Dermis lymphatic vessel endothelial cell (primary cell): ENCODE measurements at places on chromosomes 3 and 15. TPM values are rescaled to one million over a fixed set of nuclear protein-coding genes. Genes with fewer than 3 reads are reported as not detected.

PDCD10 gene
- 51.9 and 62.8 TPM in 2 replicates for total RNA-seq

SATB1 gene
- total RNA-seq = 3.9 and 11.7 TPM in 2 replicates

GOLGA6B gene
- total RNA-seq = not detected in 2 replicates

ANKUB1 gene
- not detected in 2 replicates for total RNA-seq

ZNF502 gene
- total RNA-seq = 2.2 and 4.2 TPM in 2 replicates

RARRES1 gene
- total RNA-seq = 0.98 and 2.3 TPM in 2 replicates

PROS1 gene
- 17.3 and 32.7 TPM in 2 replicates for total RNA-seq

MNS1 gene
- under 0.01 and 0.09 TPM in 2 replicates for total RNA-seq

SLC22A14 gene
- under 0.01 TPM in 2 replicates for total RNA-seq

ZNF860 gene
- 0.87 and 1.5 TPM in 2 replicates for total RNA-seq

CX3CR1 gene
- not detected in 2 replicates for total RNA-seq

CTXN2 gene
- not detected in 2 replicates for total RNA-seq

ITPKA gene
- 0.09 and 0.11 TPM in 2 replicates for total RNA-seq

ROPN1B gene
- not detected in 2 replicates for total RNA-seq

RASGRF1 gene
- total RNA-seq = 0.98 and 2.9 TPM in 2 replicates

ATP13A5 gene
- total RNA-seq = not detected in 2 replicates

ABHD6 gene
- 18.5 and 20.6 TPM in 2 replicates for total RNA-seq

MYO1E gene
- 19.0 and 44.1 TPM in 2 replicates for total RNA-seq

CDV3 gene
- 179 and 214 TPM in 2 replicates for total RNA-seq

GUCA1C gene
- total RNA-seq = not detected in 2 replicates

NMNAT3 gene
- 0.65 and 1.8 TPM in 2 replicates for total RNA-seq
